Stimulated activated CD4-positive, alpha-beta T cell treated with anti-CD3 and anti-CD28 coated beads, Interleukin-12 subunit alpha, Interleukin-12 subunit beta, amount 100 ng/mL, for 48 hours (primary cell): ENCODE measurements at places on chromosomes 7 and 10.

GRCh38 chr10:31028081-31028480 lies 3.6 kb downstream of the ZNF438 start:
- no peak for DNase-seq

GRCh38 chr10:62270020-62270419 lies 1.4 kb upstream of the RTKN2 start:
- DNase-seq: no peak

GRCh38 chr7:142784716-142785115 lies 13.9 kb downstream of the PRSS2 start:
- DNase-seq: no peak

- DNase-seq: no peak
Measured at GRCh38 chr7:31466036-31466435, 47.9 kb upstream of the ITPRID1 start.

- no peak for DNase-seq
Measured at GRCh38 chr10:35336921-35337823, 863 bp downstream of the CCNY start.

- DNase-seq: no peak
Measured at GRCh38 chr10:106919871-106920282, 244.6 kb downstream of the SORCS1 start.

GRCh38 chr7:36527549-36527913 lies 137.9 kb downstream of the ANLN start:
- no peak for DNase-seq

DNA sequence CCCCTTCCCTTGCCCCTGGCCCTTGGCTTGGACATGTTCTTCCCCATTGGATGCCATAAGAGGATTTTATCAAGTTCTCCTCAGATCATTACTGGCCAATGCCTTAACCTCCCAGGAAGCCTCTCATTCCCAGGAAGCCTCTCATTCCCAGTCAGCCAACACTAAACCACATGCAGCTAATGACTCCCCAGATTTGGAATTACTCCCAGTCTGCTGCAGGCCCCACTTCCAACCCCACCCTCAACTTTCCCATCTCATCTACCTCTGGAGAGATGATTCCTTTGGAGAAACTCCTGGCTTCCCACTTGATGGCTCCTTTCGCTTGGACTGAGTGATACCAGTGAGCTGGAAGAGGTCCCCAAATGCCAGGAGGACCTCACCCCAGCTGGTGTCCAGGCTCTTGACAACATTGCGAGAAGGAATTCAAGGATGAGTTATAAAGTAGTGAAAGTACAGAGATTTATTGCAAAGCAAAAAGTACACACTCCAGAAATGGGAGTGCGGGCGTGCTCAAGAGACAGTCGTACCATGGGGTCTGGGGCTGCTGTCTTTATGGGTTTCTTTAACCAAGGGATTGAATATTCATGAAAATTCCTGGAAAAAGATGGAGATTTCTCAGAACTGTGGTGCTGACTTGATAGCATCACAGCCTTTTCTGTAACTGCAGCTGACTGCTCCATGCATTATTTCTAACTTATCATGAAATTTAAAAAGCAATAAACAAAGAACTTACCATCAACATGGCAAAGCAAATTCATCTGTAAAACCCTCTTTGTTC lies 117.2 kb upstream of the ADCY1 start:
- DNase-seq: no peak

DNA sequence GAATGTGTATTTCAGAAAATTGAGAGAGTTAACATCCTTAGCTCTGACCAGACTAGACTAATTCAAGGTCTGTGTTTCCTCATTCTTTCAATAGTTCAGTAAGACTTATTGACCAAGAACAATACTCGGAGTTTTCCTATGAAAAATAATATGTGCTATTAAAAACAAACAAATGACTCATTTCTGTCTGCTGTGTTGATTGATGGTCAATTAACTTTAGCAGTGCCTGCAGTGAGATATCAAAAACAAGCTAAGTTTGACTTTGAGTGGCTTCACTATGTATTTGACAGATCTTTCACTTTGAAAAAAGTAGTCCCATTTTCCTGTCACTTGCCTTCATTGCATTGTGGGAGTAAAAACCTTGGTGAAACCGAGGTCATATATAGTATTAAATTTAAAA lies 91.0 kb downstream of the GNAT3 start:
- DNase-seq: no peak

DNA sequence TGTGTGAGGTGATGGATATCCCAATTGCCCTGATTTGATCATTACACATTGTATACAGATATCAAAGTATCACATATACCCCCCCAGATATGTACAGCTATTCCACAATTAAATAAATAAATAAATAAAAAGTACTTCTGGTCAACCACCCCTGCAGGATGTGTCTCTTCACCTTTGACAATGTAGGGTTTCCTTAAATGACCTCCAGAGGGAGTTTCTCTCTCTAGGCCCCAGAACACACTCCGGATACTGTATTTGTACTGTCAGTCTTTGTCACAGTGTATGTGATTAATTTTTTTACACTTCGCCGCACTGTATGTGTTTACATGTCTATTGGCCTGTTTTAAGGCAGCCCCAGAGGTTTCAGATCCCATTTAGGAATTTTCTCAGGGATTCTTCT lies 123.6 kb downstream of the ADCYAP1R1 start:
- no peak for DNase-seq

DNA sequence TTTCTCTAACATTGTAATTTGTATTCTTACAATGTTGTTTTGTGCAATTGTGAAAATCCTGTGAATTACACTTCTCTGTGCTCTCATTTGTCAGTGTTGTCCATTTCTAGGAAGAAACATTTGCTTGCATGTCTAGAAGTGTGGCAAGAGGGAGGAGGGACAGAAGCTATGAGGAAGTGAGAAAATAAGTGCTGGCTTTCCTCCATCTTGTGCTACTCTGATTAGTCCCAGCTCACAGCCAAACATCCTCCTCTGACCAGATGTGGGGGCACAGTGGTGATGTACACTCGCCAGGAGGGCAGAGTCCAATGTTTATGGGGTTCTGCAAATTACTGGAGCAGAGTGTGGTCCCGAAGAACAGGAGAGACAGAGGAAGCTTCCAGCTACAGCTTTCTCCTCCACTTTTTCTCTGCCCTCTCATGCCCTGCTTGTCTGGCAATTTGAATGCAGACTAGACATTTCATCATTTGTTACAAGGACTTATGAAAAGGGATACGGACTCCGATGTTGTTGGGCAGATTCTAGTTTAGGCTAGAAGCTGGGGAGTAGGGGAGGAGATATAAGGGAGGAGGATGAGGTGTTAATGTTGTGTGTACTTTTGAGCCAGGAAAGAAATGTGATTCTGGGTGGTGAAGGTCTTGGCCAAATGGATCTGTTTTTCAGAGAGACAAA lies 131.0 kb upstream of the C1GALT1 start:
- DNase-seq: no peak

- no peak for DNase-seq
Measured at GRCh38 chr10:14453593-14453992, 122.9 kb upstream of the FRMD4A start.

DNA sequence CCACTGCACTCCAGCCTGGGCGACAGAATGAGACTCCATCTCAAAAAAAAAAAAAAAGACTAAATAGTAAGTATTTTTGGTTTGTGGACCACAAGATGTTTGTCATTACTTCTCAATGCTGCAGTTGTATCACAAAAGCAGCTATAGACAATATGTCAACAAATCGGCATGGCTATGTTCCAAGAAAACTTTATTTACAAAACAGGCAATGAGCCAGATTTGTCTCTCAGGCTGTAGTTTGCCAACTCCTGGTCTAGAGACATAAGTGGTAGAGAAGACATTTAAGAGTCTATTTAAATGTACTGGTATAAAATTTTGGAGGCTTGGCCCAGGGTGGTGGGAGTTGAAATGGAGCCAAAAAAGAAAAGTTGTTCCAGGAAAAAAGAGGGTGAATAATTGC lies 185.8 kb downstream of the SORCS1 start:
- DNase-seq: no peak
